ENCODE measurements at places on chromosomes 2 and 18.
A peak's percentile ranks its signal among the peaks of the same experiment; 100 is the strongest.

DNA sequence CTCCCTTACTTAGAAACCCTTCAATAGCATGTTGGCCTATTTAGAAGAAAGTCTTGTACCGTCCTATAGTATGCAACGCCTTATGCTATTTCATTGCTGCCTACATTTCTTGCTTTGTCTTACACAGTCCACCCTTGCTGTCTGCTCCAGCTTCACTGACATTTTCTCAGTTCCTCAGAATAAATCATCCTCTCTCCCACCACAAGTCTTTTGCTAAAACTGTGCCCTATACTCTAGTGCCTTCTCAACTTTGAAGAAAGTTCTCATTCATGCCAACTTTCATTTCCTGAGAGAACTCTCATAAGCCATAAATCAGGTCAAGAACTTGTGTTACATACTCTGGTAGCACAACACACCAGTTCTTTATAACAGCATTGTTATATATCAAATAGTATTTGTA, 54.3 kb upstream of the COL3A1 start:
- DNase-seq: no peak

GRCh38 chr2:149307014-149307413, 23.4 kb upstream of the LYPD6 start:
- no peak for DNase-seq

DNA sequence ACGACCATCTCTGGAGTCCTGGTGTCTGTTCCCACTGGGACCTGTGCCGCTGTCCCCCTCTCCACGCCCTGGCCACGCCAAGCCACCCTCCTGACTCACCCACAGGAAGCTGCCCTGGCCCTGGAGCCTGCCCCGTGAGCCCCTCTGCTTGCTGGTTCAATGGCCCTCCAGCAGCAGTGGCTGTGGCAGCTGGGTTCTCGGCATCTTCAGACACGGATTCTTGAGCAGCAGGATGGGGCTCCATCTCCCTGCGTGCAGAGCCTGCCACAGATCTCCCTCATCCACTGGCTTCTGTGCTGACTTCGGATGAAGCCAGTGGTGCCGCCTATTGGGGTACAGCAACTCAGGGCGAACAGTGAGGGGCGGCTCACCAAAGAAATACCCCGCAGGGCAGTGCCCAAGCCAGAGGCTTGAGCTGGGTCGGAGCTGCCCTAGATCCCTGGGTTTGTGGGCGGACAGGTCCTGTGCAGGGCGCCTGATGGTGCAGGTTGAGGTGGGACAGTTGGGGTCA, 14.0 kb downstream of the CAPN10 start:
- no peak for DNase-seq

DNA sequence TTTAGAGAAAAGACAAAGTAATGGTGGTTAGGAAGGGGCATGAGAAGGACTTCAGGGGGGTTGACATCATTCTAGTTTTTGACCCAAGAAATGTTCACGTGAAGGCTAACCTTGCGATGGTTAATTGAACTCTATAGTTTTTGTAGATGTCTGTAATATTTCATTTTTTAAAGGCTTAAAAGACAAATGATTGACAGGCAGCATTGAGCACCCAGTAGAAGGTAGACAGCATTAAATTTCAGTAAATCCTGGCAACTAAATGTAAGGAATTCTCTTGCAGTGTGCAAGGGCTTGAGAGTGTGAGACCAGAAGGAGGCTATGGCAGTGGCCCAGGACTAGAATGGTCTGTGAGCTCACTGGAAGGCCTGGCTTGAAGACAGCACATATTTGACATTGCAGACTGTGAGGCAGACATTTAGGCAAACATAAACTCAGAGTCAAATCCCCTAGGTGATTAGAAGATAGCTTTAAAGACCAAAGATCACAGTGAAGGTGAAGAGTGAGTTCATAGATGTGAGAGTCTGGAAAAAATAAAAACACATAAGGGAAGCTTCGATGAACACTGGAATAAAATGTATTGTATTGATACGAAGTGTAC, 100.1 kb upstream of the MAP4K4 start:
- DNase-seq: no peak

DNA sequence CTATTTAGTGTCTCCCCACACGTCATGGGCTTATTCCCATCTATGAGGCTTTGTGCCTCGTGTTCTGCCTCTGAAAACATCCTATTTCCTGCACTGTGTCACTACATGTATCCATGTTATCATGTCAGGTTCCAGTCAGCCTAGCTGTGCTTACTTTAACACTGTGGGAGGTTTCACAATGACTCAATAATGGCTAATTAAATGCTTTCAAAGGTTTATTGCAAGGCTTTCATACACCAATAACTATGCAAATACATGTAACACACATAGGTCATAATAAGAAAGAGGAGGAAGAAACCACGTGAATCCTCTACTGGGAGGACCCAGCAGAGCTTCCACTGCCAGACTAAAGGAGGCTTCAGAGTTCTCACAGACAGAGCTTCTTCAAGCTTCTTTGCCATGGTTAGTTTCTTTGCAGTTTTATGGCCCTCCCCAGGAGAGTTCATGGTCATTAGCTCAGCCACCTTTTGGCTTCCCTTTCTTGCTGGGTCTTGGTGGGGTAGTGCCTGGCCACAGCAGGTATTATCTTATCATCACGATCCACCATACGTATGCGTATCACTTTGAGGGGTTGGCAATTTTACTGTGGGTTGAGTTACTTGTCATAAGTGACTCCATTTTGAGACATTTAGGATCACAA, 5.1 kb upstream of the COLEC12 start:
- DNase-seq: no peak

- no peak for DNase-seq
Measured at GRCh38 chr2:129763190-129763846, 216.1 kb upstream of the RAB6C start.

- DNase-seq: no peak
Measured at GRCh38 chr2:14459786-14460325, 172.7 kb upstream of the LRATD1 start.

- DNase-seq: no peak
Measured at GRCh38 chr2:240467149-240467642, 31.7 kb downstream of the GPC1 start.

- no peak for DNase-seq
Measured at GRCh38 chr2:175766880-175767279, 235.2 kb downstream of the LNPK start.

- DNase-seq: peak; percentile 34
Measured at GRCh38 chr2:239227661-239228371, 173.0 kb downstream of the HDAC4 start.

GRCh38 chr2:196681510-196681909, 42.0 kb downstream of the CCDC150 start:
- DNase-seq: no peak

DNA sequence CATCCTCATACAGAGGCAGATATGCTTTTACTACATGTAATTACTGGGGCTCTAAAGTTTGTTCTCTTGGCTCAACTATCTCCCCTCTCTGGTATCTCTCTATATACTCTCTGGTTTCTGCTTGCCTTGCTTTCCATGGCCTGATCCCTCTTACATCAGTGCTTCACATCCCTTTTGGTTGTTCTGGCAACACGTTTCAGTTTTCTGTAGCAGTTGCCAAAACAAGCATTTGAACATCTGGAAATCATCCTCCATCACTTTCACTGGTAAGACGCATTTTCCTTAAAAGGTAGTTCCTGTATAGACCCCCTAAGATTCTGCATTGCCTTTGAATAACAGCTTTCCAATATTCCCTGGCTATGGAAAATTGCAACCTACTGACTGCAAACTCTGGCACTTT, 25.9 kb downstream of the COL5A2 start:
- DNase-seq: no peak

- DNase-seq: no peak
Measured at GRCh38 chr18:57909620-57910019, 106.5 kb upstream of the ATP8B1 start.

DNA sequence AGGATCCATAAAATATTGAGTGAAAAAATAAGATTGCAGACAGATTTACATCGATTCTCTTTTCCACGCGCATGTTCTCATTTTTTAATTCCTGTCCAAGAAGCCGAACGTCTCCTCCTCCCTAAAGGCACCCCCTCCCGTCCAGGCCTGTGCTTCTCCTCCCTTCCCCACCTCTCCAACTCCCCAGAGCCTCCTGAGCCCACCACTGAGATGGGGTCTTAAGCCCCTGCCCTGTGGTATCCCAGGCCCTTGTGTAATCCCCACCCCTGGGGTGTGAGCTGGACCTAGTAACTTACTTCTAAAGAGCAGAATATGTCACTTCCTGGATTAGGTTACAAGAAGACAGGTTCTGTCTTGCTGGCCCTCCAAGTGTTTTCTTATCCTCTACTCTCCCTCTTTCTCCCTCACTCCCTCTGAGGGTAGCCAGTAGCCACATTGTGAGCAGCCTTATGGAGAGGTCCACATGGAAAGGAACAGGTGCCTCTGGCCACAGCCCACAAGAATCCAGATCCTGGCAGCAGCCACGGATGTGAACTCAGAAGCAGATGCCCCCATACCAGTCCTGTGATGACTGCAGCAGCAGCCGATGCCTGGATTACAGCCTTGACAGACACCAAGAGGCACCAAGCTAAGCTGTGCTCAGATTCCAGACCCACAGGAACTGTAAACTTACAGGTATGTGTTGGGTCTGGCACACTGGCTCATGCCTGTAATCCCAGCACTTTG, 39.6 kb upstream of the OTOS start:
- no peak for DNase-seq

- no peak for DNase-seq
Measured at GRCh38 chr18:58225101-58225500, 181.1 kb downstream of the NEDD4L start.

GRCh38 chr18:2442726-2443275, 128.5 kb downstream of the METTL4 start:
- no peak for DNase-seq

- no peak for DNase-seq
Measured at GRCh38 chr2:127125821-127126220, 18.9 kb upstream of the BIN1 start.

- DNase-seq: no peak
Measured at GRCh38 chr2:24586955-24587354, 95.9 kb downstream of the NCOA1 start.

DNA sequence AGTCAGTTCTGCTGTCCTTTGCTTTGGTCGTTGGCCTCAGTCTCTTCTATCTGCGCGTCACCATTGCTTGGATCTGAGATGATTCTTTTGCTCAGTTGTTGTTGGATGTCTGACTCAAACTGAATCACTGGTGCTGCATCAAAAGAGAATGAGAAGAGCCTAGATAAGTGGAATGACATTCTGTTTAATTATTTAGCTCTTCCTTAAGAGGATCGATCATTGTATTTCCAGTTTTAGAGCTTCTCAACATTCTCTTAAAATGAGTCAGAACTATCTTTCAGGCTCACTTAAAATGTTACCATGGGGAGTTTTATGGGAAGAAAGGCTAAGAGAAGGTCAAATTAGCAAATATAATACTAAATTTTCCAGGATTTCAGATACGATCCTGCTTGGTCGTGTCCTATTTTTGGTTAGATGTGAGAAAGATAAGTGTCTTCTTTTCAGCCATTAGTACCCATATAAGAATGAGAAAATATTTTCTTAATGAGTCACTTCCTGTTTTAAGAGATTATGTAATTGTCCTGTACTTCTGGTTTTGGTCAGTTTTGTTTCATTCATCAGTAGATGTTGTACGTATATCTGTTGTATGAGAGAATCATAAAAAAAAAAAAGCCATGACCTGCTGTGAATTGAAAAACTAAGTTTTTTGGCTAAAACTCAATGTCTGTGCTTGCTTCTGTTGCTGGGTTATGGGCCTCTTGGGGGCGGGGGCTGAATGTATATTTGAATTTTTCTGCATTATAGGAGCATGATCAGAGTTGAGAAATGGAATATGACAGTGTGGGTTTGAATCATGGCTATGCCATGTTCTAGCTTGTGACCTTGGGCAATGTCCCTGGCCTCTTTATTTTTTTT, 31.6 kb upstream of the CASP10 start:
- no peak for DNase-seq

DNA sequence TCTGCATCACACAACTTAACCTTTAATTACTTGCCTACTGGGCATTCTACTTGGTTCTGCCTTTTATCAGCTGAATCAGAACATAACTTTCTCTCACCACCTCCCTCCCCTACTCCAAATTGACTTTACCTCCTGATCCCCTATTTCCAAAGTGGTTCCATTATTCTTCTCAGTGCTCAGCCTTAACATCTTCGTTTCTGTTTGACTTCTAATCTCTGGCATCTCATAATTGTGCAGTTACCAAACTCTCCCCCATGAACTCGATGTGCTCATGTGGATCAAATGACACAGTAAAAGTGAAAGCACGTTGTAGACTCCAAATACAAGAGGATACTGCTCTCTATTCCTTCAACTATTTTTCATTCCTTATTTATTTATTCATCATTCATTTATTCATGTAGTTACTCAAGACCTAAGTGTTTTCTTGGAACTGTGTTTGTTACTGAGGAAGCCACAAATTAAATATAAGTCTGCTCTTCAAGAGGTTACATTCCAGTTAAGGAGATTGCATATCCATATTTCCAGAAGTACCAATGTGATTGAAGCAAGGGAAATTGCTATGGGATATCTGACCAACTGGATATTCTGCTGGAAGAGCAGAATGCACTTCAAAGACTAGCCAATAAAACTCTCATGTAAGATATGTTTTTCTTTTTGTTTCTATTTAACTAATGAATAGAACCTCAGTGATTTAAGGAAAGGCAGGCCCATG, 158.8 kb downstream of the TMEFF2 start:
- DNase-seq: no peak

GRCh38 chr2:209323738-209324137, 100.1 kb upstream of the MAP2 start:
- no peak for DNase-seq

DNA sequence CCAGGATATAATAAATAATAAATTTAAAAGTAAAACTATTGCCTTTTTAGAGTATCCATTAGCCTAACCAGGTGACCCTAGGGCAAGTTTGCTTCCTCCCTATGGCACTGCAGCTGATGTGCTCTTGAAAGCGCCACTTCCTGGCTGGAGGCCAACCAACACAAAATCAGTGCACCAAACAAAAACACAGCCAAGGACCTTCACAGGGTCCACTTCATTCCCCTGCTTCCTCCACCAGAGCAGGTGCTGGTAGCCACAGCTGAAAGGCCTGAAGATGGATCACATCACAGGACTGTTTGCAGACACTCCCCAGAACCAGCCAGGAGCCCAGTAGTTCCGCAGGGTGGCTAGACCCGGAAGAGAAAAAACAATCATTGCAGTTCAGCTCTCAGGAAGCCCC, 108.8 kb downstream of the TWIST2 start:
- peak; percentile 4 for DNase-seq

- no peak for DNase-seq
Measured at GRCh38 chr2:158240975-158241374, 139.3 kb downstream of the UPP2 start.

DNA sequence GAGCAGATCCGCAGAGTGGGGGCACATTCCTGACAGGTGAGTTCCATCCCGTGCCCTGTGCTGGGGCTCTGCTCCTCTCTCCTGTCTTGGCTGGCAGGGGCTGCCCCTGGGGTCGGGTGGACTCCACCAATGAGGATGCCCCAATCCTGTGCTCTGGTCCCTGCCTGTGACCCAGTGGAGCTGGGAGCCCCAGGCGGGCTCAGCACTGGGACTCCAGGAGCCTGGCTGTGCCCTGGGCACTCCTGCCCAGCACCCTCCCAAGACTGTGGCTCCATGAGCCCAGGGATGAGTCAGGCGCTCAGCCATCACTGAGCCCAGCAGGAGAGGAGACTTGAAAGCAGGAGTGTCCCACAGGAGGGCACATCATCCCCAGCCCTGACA, 53.9 kb downstream of the MBP start:
- no peak for DNase-seq
